ENCODE measurements at places on chromosomes 5 and 9.

DNA sequence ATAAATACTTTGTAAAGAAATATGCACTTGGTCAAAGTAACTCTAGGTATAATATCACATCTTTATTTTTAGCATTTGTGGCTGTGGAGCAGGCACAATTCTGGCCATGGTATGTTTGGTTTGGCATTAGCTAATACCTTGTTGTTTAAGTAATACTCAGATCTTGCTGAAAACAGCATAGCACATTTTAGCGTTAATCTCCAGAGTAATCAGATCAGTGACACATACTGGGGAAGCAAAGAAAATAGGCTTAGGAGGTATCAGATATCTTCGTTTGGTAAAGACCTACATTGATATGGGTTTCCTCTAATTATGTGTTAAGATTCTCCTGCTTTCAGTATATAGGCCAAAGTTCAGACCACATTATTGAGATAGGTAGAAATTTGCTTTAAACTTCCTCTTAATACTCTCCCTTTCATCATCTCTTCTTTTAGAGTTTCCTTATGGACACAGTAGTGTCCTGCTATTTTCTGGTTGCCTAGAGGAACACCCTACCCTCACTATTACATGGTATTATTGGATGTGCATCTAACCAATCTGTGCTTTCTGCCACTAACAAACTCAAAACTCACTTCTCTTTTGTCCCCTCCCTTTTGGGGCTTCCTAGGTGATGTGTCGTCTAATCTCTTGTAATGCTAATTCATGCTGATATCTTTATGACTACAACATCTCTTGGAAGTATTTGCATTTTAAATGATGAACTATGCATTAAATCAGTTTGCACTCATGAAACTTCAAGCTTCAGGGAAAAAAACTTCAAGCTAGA is 437.3 kb upstream of the ADAMTSL1 start:
- no peak for DNase-seq

DNA sequence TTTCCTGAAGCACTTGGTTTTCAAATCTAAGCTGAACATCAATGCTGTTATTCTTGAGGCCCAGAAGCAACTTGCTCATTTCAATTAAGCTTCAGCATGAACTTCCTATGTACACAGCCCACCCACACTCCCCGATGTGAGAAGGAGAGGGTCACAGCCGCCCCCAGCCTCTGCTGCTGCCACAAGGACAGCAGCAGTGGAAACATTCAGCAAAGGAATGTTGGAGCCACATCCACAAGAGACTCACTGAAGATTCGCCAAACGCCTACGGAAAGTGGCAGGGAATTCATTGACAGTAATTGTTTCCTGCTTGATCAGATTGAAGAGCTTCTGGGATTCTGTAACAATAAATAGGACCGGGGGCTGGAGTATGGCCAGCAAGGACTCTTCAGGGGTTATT is 2.9 kb downstream of the TGFBI start:
- no peak for DNase-seq

DNA sequence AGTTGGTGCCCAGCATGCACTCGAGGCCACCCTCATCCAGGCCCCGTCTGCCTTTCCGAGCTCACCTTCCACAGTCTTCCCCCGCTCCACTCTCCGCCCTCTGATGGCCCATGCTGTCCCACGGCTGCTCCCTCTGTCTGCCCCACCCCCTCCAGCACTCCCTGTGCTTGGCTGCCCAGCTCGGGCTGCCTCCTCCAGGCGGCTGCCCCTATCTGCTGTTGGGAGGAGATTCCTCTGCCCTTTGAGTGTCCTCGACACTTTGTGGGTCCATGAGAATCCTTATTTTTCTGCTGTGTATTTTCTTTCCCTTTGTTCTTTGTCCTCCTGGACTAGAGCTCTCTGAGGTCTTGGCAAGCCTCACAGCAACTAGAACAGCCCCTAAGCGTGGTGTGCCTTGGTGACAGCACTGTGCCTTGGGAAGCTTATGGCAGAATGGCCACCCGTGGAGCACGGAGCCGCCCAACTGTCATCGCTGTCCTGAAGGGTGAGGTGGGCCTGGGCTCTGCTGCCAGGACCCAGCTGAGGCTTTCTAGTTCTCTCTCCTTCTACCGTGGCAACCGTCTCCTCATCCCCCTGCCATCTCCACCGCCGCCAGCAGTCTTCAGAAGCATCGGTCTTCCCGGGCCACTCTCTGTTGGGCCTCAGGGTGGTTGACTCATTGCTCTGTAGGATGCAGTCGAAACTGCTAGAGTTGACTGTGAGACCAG is 5.2 kb downstream of the NTMT1 start:
- DNase-seq, result no peak

- DNase-seq, result no peak
These were observed 81.2 kb downstream of the CAMSAP1 start for GRCh38 chr9:135826188-135826545.

DNA sequence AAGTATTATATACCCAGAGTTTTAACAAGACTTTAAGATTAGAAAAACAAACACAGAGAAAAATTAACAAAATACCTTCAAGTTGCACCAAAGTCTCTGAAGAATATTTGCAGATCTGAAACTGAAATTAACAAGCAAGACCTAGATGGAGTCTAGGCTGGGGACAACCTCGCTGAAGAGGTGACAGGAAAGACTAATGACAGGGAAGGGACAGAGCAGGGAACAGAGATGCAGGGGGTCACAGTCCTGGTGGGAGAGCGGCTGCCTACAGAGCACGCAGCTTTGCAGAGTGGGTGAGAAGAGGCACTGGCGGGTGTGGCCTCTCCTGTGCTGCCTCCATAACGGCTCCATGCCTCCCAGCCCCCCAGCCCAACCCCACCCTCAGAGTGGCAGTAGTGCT is 13.5 kb downstream of the RETREG1 start:
- no peak for DNase-seq

- DNase-seq, result peak; percentile 67
These were observed 8.1 kb downstream of the ARPC5L start for GRCh38 chr9:124869986-124870560.

GRCh38 chr5:4453655-4454054 is 686.5 kb upstream of the ADAMTS16 start:
- DNase-seq, result no peak

DNA sequence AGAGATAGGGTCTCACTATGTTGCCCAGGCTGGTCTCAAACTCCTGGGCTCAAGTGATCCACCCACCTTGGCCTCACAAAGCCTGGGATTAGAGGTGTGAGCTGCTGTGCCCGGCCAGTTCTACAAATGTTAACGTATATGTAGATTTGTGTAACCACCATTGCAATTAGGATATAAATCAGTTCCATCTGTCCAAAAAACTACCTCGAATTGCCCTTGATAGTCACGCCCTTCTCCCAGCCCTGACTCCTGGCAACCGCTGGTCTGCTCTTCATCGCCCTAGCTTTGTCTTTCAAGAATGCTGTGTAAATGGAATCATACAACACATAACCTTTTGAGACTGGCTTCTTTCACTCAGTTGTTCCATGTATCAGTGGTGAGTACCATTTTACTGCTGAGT is 46.1 kb upstream of the PPARGC1B start:
- DNase-seq, result no peak

DNA sequence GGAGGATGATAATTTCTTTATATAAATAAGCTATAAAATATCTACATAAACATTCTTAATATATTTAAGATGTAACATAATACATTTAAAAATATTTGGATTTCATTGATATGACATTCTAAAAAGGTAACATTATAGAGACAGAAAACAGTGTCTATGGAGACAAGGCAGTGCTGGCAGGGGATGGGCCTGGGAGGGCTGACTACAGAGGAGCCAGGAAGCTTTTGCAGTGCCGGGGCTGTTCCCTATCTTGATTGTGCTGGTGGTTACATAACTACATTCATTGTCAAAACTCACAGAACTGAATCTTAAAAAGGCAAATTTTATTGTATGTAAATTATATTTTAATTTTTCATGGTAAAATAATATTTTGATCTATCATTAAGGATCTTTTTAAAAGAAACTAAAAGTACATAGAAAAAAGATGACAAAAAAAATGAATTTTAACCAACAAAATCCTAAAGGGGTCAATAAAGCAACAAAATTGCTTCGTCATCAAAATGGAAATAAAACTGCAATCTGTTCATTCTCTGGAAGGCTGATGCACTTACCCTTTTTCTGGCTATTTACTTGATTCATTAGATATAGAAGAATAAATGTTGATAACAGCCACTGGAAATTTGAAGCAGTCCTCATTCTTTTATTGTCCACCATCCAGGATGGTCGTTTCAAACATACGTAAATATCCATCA is 26.3 kb downstream of the LIFR start:
- DNase-seq, result no peak

GRCh38 chr5:12854386-12854785 is 950.1 kb upstream of the CTNND2 start:
- DNase-seq, result no peak

DNA sequence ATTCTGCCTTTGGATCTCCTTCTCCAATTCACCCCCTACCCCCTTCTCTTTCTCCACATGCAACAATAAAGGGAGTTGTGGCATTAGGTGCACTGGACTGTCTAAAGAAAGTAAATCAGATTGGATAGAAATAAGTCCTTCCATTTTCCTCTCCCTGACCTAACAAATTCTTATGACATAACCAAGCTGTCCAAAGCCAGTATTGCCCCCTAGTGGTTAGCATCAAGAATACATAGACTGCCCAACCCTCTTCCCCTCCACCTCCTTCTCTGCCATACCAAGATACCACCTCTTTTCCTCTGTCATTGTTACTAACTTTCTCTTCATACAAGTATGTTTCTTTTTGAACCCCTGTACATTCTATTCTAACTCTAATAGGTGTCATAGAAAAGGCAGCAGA is 45.7 kb downstream of the PPARGC1B start:
- DNase-seq, result no peak

- DNase-seq, result no peak
These were observed 2.5 kb downstream of the LRRC26 start for GRCh38 chr9:137167277-137167746.

GRCh38 chr5:437281-437771 is 5.7 kb upstream of the EXOC3 start:
- DNase-seq, result no peak

DNA sequence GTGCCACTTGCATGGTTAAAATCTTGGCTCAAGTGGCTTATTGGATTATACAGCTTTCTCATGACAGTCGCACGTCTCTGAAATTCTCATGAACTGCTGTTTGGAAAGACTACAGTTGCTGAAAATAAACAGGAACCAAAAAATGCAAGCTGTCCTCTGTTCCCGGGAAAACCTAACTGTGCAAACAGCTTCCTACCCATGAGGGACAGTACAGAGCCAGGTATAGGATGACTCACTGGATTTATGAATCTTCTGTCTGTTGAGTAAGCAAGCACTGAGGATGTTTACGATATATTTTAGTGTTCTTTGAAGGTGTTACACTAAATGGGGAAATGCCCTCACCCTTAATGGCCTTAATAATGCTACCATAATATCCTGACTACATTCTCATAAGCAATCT is 380.3 kb upstream of the TNC start:
- DNase-seq, result no peak

GRCh38 chr5:118902656-118903438 is 85.5 kb downstream of the DTWD2 start:
- DNase-seq, result no peak

GRCh38 chr9:97076238-97076637 is 37.3 kb upstream of the CTSV start:
- DNase-seq, result no peak

DNA sequence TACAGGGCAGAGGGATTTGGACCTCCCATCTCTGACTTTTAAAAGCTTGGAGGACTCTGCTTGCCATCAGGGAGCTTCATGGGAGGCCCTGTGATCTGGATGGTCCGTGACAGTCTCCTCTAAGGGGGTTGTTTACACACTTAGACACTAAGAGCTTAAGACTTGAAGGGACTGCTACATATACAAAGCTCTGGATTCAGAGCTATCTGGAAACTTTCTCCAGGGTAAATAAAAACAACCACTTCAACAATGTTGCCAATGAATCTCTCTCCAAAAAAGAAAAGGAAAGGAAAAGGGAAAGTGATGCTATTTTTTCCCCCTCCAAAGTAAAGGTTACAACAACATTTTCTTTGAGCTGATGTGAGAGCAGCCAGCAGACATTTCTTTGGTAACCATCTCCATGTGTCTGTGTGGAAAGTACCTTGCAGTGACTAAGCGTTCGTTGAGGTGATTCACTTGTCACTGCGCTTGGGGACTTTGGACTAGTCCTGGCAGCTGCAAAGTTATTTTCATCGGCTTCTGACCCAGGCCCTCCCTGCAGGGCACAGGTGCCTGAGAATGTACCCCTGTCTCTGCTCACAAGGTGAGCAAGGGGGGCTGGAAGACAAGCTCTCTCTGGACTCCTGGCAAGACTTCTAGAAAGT is 262.1 kb upstream of the KLF4 start:
- DNase-seq, result peak; percentile 55

GRCh38 chr5:2480871-2481270 is 270.6 kb downstream of the IRX2 start:
- DNase-seq, result no peak

GRCh38 chr5:139376364-139376763 is 6.7 kb downstream of the SLC23A1 start:
- DNase-seq, result no peak

DNA sequence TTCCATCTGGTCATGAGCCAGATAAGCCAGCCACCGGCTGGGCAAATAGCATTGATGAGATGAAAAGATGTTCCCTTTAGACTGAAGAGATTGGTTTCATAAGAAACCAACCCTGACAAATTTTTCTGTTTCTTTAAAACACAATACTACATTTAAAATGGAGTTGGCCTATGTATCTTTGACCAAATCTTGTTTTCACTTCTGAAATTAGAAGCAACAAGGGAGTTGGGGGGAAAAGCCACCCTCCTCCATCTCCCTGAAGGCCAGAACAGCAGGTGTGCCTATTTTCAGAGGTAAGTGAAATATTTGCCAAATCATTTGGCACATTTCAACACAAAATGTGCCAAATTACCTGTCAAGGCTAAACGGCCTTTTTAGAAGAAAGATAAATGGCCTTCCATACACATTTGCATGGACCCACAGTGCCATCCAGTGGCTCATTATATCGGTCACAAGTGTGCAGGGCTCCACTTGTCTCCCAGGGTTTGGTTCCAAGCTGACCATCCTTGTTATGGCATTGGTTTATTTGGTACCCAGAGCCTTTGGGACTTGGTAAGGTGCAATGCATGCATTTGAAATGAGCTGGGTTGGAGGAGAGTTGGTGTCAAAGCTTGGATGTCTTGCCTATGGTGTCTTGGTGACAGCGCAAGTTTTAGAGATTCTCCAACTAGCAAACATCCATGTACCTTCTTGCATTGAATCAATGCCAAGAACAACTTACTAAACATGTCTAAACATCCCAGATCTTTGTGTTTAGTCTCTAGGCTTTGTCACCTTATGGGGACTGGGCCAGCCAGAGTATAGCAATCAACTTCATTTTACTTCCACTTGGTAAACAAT is 372.0 kb upstream of the KIF2A start:
- DNase-seq, result peak; percentile 47
